ENCODE measurements at places on chromosomes 11 and 22.

GRCh38 chr11:68942095-68942620 is 38.5 kb downstream of the IGHMBP2 start:
- DNase-seq, result no peak
- H3K27ac ChIP-seq, result no peak overlapping the region
- H3K36me3 ChIP-seq, result no peaks in the 10 kb centered on the region
- no peaks in the 10 kb centered on the region for H3K27me3 ChIP-seq

- peaks cover 13% of the 10 kb centered on the region for H3K4me1 ChIP-seq
- no peak for DNase-seq
- no peaks in the 10 kb centered on the region for H3K36me3 ChIP-seq
- H3K4me3 ChIP-seq, result no peak overlapping the region
- H3K27me3 ChIP-seq, result no peaks in the 10 kb centered on the region
Observed at GRCh38 chr11:9859554-9860305, 195.9 kb downstream of the SWAP70 start.

DNA sequence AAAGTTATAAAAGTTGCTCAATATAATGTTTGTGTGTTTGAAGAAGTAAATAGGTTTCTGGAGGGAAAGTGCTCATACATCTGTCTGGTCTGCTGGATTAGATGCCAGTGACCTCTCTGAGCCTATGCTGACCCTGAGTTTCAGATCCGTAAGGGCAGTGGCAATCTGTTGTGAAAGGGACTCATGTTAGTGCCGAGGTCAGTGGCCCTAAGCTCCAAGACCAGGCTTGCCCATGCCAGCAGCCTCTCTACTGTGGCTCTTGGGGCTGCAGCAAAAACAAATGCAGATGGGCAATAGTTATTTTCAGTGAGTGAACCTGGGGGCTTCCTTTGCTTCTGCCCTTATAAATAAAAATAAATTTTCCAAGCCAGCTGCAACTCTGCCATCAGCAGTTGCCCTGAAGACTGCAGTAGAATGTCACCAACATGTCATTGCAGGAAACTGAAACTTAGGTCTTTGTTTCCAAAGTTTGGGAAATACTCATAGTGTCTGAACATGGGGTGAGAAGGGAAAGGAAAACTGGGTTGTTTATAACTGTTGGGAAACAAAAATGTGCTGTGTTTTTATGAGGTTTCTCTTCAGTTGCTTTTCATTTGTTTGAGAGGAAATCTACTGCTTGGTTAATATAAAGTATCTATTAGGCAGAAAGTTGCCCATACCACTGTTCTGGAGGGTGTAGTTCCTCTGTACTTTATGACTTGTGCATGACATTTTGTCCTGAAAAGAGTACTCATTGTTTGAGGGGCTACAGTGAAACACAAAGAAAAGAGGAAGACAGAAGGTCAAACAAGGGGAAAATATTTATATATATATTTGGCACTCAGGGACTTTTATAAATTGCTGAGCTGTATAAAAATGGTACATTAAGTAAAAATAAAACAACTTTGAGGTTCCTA is 9.5 kb upstream of the MS4A4E start:
- no peaks in the 10 kb centered on the region for H3K36me3 ChIP-seq
- no peak for DNase-seq
- H3K4me1 ChIP-seq, result no peaks in the 10 kb centered on the region
- H3K4me3 ChIP-seq, result no peak overlapping the region
- no peak overlapping the region for H3K27ac ChIP-seq

GRCh38 chr11:107018219-107018901 is at the start of gene GUCY1A2:
TSS of gene GUCY1A2 (minus strand) at chr11:107018476. CDS start at chr11:107018055, 421 bp downstream.
- H3K27ac ChIP-seq, result no peak within 1 kb of the TSS
- H3K4me3 ChIP-seq, result peak within 1 kb of the TSS; percentile 47
- H3K36me3 ChIP-seq, result no peaks in the 10 kb centered on the region
- H3K27me3 ChIP-seq, result no peaks in the 10 kb centered on the region

DNA sequence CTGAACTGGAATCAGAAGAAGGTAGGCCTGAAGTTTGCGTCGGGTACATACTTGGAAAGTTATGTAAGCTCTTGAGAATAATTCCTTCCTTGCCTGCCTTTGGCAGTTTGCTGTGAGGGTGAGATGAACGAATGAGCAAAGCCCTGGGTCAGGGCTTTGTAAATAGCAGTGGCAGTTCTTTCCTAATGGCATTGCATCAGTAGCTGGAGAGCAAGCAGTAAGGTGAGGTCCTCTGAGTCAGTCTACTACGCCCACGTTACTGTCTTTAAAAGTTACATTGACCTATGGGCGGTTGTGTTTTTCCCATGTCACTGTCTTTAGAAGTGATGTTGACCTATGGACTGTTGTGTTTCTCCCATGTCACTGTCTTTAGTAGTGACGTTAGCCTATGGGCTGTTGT is 179.1 kb upstream of the E2F8 start:
- no peak overlapping the region for H3K4me3 ChIP-seq
- no peak overlapping the region for H3K27ac ChIP-seq
- DNase-seq, result no peak
- H3K36me3 ChIP-seq, result no peaks in the 10 kb centered on the region
- H3K27me3 ChIP-seq, result no peaks in the 10 kb centered on the region

GRCh38 chr11:71176812-71177211 is 75.6 kb downstream of the SHANK2 start:
- H3K27ac ChIP-seq, result no peak overlapping the region
- peaks cover 93% of the 10 kb centered on the region for H3K27me3 ChIP-seq
- H3K4me3 ChIP-seq, result no peak overlapping the region

- no peaks in the 10 kb centered on the region for H3K36me3 ChIP-seq
- H3K27ac ChIP-seq, result no peak overlapping the region
- no peak overlapping the region for H3K4me3 ChIP-seq
- H3K4me1 ChIP-seq, result no peaks in the 10 kb centered on the region
Observed at GRCh38 chr11:13876423-13876822, 86.1 kb upstream of the SPON1 start.

GRCh38 chr11:123653483-123653826 is 969 bp downstream of the SCN3B start:
- peak overlapping the region; percentile 72 for H3K4me3 ChIP-seq
- no peak for DNase-seq
- H3K27me3 ChIP-seq, result peaks cover 17% of the 10 kb centered on the region
- no peak overlapping the region for H3K27ac ChIP-seq
- H3K36me3 ChIP-seq, result no peaks in the 10 kb centered on the region

DNA sequence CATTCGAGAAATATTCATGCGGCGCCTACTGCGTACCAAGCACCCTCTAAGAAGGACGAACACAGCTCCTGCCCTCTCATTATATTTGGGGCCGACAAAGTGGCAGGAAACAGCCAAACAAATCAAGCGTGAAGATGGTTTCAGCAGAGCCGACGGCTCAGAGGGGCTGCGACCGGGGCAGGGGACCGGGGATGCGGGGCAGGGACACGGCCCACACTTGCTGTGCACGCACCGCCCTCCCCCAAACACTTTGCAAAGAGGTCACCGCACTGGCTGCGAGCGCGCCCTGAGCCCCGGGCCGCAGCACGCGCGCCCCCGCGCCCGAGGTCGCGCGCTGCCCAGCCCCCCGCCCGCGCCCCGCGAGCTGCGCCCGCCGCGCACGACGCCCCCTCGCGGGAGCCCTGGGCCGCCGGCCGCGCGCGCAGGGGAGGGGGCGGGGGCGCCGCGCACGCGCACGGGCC is 255 bp upstream of the SYNGR1 start:
- no peaks in the 10 kb centered on the region for H3K36me3 ChIP-seq
- H3K4me3 ChIP-seq, result peak overlapping the region; percentile 53
- DNase-seq, result no peak
- peaks cover 12% of the 10 kb centered on the region for H3K27me3 ChIP-seq

DNA sequence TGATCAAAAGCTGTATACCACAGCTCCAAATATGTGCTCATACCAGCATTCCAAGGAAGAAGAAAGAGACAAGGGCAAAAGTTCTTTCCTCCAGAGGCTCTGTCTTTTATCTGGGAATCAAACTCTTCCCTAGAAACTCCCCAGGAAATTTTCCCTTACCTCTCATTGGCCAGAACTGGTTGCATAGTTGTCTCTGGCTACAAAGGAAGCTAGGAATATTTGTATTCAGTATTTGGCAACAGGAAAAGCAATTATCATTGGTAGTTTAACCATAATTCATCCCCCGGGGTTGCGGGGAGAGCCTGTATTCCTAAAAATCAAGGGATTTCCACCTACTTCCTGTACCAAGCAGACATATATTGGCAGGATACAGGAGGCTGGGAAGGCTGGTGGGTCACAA is 10.5 kb upstream of the ZFTA start:
- no peak overlapping the region for H3K27ac ChIP-seq
- H3K27me3 ChIP-seq, result no peaks in the 10 kb centered on the region
- H3K4me1 ChIP-seq, result no peaks in the 10 kb centered on the region

- H3K27me3 ChIP-seq, result no peaks in the 10 kb centered on the region
- H3K27ac ChIP-seq, result peak overlapping the region; percentile 7
- peak overlapping the region; percentile 91 for H3K4me3 ChIP-seq
- no peaks in the 10 kb centered on the region for H3K36me3 ChIP-seq
- peaks cover 11% of the 10 kb centered on the region for H3K4me1 ChIP-seq
Observed at GRCh38 chr22:36775586-36775963, 344 bp downstream of the IFT27 start.

GRCh38 chr11:41612415-41612814 is 153.0 kb upstream of the LRRC4C start:
- no peaks in the 10 kb centered on the region for H3K36me3 ChIP-seq
- H3K4me3 ChIP-seq, result no peak overlapping the region
- no peaks in the 10 kb centered on the region for H3K4me1 ChIP-seq

DNA sequence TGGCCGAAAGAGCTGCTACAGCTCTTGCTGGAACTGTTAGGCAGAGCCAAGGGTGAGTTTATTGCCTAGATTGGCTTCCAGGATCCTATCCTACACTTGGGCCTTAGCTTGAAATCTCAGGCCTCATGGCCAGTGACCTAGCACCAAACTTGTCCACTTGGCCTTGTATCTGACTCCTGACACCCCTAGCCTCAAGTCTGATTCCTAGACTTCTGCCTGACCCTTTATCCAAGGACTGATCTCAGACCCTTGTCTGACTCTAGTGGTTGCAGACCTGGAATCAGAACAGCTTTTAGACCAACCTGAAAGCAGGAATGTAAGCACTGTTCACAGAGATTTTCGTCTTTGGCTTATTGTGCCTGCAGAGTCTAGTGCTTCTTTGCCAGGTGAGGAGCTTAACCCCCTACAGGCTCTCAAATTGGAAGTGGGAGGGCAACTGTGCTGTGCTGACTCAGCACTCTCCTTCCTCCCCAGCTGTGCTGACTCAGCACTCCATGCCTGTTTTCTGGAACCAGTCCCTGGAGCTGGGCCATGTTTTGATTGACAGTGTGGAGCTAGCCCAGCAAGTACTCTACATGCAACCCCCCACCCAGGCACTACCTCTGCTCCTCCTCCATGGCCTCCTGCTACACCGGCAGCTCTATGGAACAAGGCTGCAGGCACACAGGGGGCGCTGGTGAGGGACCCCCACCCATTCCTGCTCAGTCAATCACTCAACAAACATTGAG is 35.1 kb downstream of the RRP8 start:
- H3K36me3 ChIP-seq, result no peaks in the 10 kb centered on the region
- no peaks in the 10 kb centered on the region for H3K27me3 ChIP-seq
- H3K27ac ChIP-seq, result no peak overlapping the region

DNA sequence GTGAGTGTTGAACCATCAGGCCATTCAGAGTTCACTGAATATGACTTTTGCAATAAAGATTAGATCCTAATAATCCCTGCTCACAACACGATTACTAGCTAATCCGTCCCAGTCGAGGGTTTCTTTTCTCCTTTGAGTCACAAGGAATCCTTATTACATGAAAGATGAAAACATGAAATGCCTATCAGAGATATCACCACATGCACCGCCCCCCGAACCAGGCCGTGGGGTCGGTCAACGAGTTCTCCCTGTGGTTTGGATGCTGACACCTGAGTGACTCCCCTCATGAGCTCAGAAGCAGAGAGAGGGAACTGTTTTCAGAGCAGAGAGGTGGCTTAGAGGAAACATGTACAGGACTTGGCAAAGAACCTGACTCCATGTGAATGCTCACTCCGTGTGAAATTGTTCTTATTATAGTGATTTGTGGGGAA is 263.3 kb downstream of the ETS1 start:
- no peaks in the 10 kb centered on the region for H3K4me1 ChIP-seq
- no peak overlapping the region for H3K4me3 ChIP-seq
- no peaks in the 10 kb centered on the region for H3K36me3 ChIP-seq
- no peaks in the 10 kb centered on the region for H3K27me3 ChIP-seq

- no peaks in the 10 kb centered on the region for H3K27me3 ChIP-seq
- H3K4me1 ChIP-seq, result no peaks in the 10 kb centered on the region
- no peaks in the 10 kb centered on the region for H3K36me3 ChIP-seq
- no peak for DNase-seq
- no peak overlapping the region for H3K4me3 ChIP-seq
Observed at GRCh38 chr11:58057481-58057880, 26.7 kb downstream of the OR6Q1 start.

DNA sequence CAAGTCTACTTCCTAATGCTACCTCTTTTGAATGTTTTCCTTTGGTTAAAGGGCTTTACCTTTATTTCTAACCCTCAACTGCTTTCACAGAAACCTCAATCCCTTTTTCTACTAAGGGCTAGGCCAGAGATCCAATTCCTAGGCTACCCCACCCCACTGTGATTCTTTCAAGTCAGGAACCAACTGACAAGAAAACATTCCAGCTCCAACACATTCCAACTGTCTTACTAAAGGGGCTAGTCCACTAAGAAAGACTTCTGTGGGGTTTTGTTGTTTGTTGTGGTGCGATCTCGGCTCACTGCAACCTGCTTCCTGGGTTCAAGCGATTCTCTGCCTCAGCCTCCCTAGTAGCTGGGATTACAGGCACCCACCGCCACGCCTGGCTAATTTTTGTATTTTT is 151.3 kb downstream of the APOL5 start:
- no peaks in the 10 kb centered on the region for H3K27me3 ChIP-seq
- DNase-seq, result no peak
- H3K27ac ChIP-seq, result no peak overlapping the region
- H3K36me3 ChIP-seq, result no peaks in the 10 kb centered on the region
- peaks cover 38% of the 10 kb centered on the region for H3K4me1 ChIP-seq

DNA sequence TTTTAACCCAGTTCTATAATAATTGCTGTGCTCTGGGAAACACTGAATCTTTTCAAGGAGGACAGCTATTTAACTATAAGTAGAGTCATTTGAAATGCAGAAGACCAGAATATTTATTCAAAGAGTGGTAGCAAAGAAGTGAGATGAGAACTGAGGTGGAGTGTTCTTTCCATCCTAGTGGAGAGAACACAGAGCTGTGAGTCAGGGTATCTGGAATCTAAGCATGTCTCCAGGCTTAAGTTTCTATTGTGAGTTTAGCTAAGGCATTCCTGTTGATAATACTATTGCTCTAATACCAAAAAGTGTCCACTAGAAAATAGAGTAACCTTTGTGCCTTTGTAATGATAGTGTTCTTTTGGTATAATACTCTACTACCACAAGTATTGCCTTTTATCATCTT is 32.4 kb downstream of the JAM3 start:
- H3K4me3 ChIP-seq, result no peak overlapping the region
- H3K4me1 ChIP-seq, result no peaks in the 10 kb centered on the region
- H3K36me3 ChIP-seq, result no peaks in the 10 kb centered on the region
- H3K27ac ChIP-seq, result no peak overlapping the region
- H3K27me3 ChIP-seq, result no peaks in the 10 kb centered on the region

DNA sequence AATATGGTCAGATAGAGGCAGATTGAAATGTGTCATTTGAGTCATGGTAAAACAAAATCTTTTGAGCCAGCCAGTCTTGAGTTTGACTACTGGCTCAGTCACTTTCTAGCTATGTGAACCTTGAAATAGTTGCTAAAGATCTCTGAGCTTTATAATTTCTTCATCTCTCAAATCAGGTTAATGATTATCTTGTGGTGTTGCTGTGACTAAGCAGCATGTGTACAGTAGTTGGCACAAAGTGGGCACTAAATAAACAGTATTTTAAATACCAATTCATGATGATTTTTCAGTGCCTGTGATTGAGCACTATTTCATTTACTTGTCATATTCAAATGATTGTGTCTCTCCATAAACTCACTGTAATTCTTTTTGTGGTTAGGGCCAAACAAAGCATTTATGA is 70.8 kb downstream of the RAB38 start:
- no peak overlapping the region for H3K27ac ChIP-seq
- H3K27me3 ChIP-seq, result no peaks in the 10 kb centered on the region
- no peak overlapping the region for H3K4me3 ChIP-seq

Data from MM.1S (cell line).